ENCODE measurements at places on chromosomes 7 and 10.
A peak's percentile ranks its signal among the peaks of the same experiment; 100 is the strongest.

DNA sequence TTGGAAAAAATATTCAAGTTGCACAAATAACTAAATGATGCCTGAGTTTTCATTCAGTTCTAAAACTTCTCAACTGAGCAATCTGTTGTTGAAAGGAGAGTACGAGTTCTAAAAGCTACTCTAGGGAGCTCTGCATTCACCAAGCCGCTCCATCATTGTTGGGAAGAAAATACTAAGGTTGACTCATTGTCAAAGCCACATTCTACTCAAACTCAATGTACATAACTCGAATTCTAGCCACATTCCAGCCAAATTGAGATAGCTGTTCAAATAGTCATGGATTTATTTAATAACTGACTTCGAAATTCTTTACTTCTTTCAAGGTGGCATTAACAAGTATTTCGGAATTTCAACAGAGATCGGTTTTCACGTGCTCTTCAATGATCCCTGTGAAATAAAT, 63.4 kb downstream of the KIAA1217 start:
- no peak for DNase-seq

DNA sequence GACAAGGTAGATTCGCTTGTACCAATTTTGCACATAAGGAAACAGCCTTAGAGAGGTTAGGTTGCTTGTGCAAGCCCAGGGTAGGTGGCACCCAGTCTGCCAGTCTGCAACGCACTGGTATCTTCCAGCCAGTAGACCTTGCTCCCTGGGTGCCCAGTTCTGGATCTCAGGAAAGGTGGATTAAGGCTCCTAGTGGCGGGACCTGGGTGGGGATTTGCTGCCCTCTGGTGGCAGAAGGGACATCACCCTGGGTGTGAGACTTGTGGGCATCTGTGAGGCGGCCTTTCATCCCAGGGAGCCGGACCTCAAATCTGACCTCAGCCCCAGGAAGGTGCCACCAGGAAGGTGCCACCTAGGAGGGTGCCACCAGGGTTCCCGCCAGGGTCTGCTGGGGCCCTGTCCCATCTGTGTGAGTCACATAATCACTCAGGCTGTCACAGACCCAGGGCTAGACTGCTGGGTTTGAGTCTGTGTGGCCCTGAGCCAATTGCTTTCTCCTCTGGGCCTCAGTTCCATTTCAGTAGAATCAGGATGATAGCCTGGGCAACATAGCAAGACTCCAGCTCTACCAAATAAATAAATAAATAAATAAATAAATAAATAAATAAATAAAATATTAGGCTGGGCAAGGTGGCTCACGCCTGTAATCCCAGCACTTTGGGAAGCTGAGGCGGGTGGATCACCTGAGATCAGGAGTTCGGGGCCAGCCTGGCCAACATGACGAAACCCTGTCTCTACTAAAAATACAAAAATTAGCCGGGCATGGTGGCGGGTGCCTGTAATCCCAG, 5.3 kb upstream of the PRKRIP1 start:
- DNase-seq = peak; percentile 77

DNA sequence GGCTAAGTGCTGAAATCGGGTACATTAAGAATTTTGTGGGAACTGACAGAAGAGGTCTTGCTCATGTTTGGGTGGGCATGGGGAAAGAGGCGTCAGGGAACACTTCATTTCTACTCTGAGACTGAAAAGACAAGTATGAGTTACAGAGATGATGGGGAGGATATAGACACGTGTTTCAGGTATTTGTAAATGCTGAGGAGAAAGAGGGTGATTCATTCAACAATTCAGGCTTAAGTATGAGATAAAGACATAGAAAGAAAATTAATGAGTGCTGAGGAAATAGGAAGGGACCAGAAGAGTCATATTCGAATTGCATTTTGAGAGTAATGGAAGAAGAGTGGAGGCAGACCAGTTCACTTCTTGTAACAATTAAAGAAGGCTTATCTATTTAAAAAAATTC, 143.6 kb downstream of the HBP1 start:
- DNase-seq = no peak

DNA sequence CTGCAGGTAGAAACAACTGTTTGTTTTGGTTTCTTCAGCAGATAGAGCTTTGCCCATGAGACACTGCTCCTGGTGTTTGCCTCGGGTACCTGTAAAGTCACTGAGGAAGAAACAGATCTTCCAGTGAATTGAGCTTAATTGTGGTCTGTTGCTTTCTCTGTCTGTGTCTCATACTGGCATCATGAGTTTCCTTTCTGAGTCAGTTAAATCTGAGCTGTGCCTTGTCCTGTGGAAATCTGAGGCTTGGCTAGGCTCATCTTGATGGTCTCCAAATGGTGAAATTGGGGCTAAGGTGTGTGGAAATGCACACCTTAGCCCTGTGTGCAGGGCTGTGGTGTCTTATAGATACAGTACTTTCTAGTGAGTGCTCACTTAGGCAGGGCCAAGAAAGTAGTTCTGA, 67.4 kb downstream of the GBF1 start:
- peak; percentile 7 for DNase-seq

DNA sequence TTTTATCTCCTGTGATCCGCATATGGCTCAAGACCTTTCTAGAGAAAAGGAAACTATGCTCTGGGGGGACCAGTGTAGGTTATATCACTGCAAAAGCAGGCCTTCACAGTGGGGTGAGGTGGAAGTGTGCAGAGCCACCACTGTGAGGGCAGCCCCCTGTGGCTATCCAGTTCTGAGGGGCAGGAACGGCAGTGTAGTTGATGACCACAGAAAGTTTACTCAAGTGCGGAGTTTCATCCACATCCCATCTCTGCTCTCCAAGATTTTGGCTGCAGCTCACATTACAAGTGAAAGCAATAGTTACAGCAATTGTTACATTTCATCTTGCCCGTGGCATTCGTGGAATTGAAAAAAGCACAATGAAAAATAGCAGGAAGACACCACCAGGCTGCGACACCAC, 345.9 kb upstream of the GALNT17 start:
- DNase-seq = no peak

GRCh38 chr10:98556061-98556460, 109.3 kb upstream of the HPS1 start:
- no peak for DNase-seq

DNA sequence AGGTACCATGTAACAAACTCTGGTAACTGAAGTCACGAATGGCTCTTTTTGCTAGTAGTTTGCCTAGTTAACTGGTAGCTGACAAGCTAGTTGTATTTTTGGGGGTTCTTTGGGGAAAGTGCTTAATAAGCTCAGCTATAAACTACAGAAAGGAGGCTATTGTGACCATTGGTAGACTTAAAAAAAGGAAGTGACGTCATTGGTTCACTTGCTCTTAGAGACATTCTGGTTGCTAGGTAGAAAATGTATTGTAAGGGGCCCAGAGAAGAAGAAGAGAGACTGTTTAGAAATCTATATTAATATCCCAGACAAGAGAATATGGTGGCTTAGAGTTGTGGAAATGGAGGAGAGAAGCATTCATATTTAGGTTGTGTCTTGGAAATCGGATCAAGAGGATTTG, 103.0 kb downstream of the NXPH1 start:
- no peak for DNase-seq

DNA sequence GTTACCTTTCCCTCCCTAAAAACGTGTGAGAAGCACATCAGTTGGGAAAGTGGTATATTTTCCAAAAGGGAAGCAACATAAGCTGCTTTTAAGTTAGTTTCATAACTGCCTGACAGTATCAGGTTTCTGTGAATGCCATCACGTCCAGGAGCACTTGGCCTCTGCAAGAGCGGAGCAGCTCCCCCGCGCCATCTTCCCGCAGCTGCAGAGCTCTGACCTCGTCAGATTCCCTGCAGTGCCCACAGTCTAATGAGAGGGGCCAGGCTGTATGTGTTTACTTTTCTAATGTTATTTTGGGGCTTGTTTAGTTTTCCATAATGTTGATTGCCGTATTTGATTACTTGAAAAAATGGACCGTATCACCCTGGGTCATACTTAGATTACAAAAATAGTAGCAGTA, 74.2 kb downstream of the MGMT start:
- DNase-seq = no peak

DNA sequence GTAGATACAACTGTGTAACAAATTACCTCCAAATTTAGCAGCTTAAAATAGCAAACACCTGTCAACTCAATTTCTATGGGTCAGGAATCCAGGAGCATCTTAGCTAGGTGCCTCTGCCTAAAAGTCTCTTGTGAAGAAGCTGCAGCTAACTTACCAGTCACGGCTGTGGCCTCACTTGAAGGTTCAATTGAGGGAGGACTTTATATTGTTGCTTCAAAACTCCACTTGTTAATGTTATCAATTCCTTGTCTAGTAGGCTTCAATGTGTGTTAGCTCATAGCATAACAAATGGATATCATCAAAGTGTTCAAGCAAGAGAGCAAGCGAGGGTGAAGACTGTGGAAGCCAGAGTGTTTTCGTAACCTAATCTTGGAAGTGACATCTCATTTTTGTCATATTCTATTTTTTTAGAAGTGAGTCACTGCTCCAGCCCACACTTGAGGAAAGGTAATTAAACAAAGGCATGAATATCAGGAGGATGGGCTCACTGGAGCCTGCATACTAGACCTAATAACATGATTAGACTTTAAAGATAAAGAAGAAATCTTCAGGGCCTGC, 172.9 kb downstream of the SPAG6 start:
- DNase-seq = no peak

- no peak for DNase-seq
Observed at GRCh38 chr7:90391488-90391887, 11.8 kb upstream of the CLDN12 start.

DNA sequence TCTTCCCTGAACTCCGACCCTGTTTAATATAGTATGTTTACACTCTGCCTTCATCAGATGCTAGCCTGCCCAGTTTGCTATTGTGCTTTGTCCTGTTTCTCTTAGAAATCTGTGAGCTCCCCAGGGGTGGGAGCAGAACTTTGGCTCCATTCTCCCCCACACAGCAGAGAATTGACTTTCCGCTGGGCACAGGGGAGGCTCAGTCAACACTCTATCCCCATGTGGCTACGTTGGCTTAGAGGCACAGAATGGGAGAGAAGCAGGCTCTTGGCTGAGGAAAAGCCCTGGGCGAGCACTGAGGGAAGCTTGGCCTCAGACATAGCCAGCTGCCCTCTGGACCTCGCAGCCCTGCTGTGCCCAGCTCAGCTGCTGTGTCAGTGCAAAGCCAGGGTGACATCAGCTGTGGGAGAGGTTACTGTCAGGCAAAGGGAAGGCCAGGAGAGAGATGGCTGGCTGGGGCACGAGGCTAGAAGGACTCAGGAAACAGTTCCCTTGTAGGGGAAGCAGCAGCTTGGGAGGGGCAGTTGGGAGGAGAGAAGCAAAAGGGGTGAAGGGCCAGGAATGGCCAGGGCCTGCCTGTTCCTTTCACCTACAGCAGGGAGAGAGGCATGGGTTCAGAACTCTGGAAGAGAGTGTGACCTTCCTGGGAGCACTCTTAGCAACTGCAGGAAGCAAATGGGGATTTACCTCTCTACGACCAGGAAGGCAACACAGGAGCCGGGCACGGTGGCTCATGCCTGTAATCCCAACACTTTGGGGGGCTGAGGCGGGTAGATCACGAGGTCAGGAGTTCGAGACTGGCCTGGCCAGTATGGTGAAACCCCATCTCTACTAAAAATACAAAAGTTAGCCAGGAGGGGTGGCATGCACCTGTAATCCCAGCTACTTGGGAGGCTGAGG, 5.8 kb upstream of the SCD start:
- no peak for DNase-seq

- no peak for DNase-seq
Observed at GRCh38 chr10:116909307-116909706, 60.0 kb downstream of the ENO4 start.

DNA sequence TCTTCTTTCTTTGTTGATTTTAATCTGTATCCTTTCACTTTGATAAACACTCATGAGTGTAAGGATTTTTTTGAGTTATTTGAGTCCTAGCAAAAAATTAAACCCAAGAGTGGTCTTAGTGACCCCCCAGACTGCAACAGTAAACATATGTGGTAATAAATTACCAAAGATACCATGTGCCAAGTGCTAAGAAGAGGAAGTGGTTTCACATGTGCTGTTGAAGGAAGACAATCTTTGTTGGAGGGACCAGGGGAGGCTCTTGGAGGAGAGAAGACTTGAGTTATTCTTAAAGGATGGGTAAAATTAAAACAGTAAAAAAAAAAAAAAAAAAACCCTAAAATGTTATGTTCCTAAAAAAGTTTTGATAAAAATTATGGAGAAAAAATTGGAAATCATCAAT, 150.2 kb downstream of the SEC23IP start:
- no peak for DNase-seq

- no peak for DNase-seq
Observed at GRCh38 chr7:90816511-90817142, 220.5 kb downstream of the CDK14 start.

DNA sequence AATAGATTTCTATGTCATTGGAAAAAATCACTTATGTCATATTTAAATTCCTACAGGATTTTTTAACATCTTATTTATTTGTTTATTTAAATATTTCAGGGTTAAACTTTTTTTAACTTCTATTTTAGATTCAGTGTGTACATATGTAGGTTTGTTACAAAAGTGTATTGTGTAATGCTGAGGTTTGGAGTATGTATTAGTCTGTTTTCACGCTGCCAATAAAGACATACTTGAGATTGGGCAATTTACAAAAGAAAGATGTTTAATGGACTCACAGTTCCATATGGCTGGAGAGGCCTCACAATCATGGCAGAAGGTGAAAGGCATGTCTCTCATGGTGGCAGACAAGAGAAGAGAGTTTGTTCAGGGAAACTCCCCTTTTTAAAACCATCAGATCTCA, 65.4 kb downstream of the MGAM2 start:
- no peak for DNase-seq

DNA sequence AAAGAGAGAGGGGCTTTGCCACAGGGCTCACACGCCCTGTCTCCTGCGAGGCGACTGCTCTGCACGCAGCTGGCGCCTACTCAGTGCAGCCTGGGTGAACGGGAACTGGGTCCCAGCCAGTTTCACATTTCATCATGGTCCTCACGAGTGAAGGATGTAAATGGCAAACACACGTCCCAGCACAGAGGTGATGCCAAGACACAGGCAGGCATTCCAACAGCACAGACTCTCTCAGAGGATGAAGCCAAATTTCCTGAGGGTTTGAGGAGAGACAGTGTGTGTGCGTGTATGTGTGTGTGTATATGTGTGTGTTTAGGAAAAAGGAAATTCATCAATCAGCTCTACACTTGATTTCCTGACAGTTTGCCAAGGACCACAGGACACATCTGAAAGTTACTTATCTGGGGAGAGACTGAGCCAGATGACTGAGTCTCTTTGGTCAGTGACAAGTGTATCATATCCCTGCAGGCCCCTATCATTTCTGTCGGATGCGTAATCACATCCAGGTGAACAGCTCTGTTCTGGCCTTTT, 53.9 kb downstream of the CHST15 start:
- DNase-seq = no peak

DNA sequence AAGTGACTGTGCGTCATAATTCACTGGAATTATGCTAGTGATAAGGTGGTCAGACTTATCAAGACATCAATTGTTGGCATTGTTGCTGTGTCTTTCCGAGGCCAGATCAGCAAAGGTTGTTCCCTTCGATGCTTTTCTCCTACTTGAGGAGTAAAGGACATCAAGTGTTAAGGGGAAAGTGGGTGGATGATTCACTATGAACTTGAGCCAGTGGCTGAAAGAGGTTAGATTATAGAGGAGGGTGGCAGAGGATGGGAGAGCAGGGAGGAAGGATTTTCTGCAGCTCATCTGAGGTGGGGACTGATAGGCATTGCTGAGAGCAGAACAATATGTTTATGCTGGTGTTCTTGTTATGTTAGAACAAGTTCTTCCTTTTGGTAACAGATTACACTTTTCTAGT, 131.4 kb upstream of the AGR3 start:
- DNase-seq = no peak
